PC-9 (cell line): ENCODE measurements at places on chromosomes 6 and 20. TPM values are rescaled to one million over a fixed set of nuclear protein-coding genes. Genes with fewer than 3 reads are reported as not detected.

DNA sequence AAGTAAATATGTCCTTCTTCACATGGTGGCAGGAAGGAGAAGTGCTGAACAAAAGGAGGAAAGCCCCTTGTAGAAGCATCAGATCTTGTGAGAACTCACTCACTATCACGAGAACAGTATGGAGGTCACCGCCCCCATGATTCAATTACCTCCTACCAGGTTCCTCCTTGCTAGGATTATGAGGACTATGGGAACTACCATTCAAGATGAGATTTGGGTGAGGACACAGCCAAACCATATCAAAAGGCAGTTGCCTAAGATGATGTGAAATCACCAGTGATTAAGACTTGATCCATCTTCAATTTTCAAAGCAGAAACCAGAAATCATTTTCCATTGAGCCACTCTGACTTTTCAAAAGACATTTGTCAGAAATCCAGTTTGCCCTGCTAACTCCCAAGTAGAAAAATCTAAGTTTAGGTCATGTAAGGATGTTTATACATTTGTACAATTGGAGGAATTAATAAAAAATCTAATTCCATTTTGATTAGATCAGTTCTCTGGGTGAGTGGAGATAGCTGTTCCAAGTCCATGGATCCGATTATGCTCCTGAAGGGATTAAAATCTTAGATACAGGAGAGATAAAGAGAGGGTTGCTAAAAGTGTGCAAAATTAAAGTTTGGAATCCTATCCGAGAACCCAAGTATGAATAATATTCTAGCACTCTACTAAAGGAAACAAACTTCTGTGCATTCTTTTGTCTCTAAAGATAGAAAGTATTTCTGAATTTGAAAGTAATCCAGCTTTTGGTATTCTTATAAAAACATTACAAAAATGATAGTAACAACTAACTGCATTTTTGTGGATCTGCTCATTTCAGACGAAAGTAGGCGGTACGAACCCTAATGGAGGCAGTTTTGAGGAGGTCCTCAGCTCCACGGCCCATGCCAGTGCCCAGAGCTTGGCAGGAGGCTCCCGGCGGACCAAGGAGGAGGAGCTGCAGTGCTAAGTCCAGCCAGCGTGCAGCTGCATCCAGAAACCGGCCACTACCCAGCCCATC, 39.5 kb downstream of the HDDC2 start:
- no peaks in the 10 kb centered on the region for H3K4me1 ChIP-seq
- H3K27ac ChIP-seq, result no peak overlapping the region
- DNase-seq, result no peak
- no peak overlapping the region for H3K4me3 ChIP-seq
- peaks cover 15% of the 10 kb centered on the region; the same call in 1 of the 2 replicates for H3K36me3 ChIP-seq

DNA sequence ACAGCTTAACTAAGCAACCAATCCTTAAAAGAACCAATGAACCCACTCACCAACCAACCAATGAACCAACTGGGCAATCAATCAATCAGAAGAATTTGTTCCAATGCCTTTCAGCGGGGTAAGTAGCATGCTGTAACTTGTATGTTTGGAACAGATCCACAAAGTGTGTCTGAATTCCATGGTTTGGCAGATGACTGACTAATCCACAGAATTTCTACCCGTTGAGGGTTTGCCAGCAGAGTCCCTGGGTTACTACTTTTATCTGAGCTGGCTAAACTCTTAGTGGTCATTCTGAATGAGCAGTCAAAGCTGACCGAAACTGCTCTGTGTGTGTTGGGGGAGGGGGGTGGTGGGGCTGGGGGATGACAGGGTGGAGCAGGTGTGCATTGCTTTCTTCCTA, 125.0 kb upstream of the JAG1 start:
- H3K27ac ChIP-seq, result no peak overlapping the region
- no peak for DNase-seq
- no peaks in the 10 kb centered on the region for H3K27me3 ChIP-seq
- H3K4me3 ChIP-seq, result no peak overlapping the region
- H3K4me1 ChIP-seq, result no peaks in the 10 kb centered on the region

DNA sequence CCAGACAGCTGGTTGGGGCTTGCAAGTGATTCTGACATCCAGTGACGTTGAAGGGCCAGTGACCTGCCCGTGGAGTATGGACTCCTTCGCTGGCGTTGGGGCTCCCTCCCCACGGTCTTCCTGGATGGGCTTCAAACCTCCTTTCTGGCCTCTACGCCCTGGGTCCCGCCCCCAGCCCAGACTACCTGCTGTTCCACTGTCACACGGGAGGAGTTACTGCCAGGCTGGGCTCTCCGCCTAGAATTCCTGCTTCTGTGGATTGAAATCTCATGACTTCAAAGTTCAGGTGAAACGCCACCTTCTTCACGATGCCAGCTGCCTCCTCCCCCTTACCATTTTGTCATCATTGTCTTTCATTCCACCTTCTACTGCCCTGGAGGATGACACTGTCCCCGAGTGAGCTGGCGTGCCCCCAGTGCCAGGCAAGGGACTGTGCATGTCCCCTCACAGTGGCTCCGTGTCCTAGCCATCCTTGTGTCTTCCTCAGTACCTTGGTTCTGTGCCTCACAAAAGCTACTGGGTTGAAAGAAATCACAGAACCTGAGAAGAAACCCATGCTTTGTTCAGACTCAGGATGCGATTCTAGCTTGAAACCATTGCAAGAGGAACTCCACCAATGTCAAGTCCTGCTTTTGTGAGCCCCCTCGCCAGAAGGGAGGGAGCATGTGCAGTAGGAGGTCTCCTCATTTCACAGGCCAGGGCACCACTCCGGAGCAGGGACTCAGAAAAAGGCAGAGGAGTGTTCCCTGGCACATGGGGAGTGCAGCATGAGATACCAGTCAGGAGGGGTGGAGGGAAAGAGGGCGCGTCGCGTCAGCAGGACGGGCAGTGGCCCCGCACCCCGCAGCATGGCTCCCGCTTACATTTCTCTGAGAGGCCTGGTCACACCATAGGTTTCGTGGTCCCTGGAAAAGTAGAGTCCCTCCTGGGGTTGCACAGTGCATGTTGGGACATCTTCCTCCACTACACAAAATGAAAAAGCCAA, 11.0 kb upstream of the IRF4 start:
- no peak for DNase-seq
- no peaks in the 10 kb centered on the region for H3K4me1 ChIP-seq
- H3K27me3 ChIP-seq, result peaks cover 72% of the 10 kb centered on the region
- H3K27ac ChIP-seq, result no peak overlapping the region
- H3K4me3 ChIP-seq, result no peak overlapping the region

DNA sequence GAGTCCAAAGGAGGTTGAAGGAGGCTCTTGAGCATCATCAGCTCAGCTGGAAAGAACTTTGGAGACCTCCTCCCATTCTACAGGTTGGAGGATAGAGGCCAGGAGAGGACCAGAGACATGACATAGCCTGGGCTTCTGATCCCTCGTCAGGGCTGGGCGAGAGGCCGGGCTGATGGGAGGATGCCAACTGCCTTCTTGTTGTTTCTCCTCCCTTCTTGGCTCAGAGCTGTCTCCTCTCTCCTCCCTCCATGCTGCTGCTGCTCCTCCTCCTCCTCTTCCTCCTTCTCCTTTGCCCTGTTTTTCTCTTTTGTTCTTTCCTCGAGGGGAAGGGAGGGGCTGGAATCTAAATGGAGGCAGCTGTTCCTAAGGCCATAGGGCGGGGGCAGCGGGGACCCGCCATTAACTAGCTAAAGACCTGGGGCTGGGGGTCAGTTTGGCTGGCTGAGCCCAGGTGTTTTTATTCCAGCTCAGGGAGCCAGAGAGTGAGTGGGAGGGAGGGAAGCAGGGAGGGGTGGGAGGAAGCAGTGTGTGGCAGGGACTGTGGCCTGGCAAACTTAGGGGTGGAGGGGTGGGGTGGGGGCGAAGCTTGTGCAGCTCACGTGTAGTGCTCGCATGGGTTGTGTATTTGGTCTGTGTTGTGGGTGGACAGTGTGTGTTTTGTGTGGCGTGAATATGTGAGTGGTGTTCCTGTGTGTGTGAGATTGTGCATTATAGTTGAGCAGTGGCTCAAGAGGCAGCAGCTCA, 84.8 kb downstream of the CD40 start:
- DNase-seq, result no peak
- no peak overlapping the region for H3K4me3 ChIP-seq
- H3K27ac ChIP-seq, result no peak overlapping the region
- H3K4me1 ChIP-seq, result peaks cover 18% of the 10 kb centered on the region; the same call in 1 of the 2 replicates

GRCh38 chr6:105838171-105838570, 248.0 kb upstream of the PRDM1 start:
- no peak overlapping the region for H3K27ac ChIP-seq
- no peaks in the 10 kb centered on the region for H3K27me3 ChIP-seq
- peaks cover 9% of the 10 kb centered on the region for H3K4me1 ChIP-seq
- no peaks in the 10 kb centered on the region for H3K36me3 ChIP-seq
- no peak overlapping the region for H3K4me3 ChIP-seq
- DNase-seq, result no peak

DNA sequence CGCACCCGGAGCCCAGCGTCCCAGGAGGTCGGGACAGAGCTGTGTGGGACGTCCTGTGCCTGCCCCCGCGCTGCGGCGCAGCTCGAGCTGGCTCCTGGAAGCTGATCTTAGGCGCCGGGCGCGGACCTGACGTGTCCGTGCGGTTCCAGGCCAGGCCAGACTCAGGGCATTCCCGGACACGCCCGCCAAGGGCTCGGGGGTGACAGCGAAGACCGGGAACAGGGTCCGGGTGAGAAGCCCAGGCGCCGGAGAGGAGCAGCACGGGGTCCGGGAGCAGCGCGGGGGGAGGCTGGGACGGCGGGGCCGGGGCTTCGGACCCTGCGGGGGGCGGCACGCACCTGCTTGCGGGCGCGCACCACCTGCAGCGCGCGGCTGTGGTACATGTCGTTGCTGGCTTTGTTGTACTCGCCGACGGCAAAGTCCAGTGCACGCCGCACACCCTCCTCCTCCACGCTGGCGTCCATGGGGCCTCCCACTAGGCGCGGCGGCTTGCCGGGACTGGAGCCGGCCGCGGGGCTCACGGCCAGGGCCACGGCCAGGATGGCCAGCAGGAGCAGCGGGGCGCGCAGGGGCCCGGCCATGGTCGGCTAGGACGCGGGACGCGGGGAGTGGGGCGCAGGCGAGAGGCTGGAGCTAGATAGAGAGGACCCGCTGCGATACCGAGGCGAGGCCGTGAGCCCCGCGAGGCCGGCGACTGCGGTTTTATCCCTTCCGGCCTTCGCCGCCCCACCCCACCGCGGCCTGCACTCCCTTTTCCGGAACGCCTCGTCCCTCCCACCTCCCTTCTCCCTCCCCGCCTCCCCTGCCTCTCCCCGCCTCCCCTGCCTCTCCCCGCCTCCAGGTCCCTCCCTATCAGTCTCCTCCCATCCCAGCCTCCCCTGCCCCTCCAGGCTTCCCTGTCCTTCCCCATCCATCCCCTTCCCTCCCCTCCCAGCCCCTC, at the start of gene CST3:
Gene CST3, minus strand, starts transcription at position 674 of the 940 bp plus-strand sequence. Its CDS starts 93 bp downstream, at position 581.
- peaks cover 60% of the 10 kb centered on the region for H3K4me1 ChIP-seq
- DNase-seq, result peak; percentile 62

DNA sequence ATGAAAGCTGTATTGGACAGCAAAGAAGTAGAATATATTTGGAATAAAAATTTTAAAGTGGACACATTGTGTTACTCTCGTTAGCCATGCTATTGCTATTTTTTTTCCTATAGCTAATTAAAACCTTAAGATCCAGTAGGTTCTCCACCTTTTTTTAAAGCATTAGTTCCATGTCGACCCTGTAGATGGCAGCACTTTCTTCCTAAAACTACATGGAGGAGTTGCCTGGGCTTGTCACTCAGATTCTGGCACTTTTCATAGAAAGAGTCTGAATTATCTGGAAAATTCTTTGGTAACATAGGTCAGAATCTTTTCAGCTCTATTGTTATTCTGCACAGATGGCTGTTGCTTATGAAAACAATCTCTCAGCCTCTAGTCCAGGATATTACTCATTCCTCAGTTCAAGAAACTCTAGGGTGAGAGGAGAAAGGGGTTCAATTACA, 42.0 kb upstream of the ESR1 start:
- no peaks in the 10 kb centered on the region for H3K27me3 ChIP-seq
- H3K4me3 ChIP-seq, result no peak overlapping the region
- H3K36me3 ChIP-seq, result no peaks in the 10 kb centered on the region
- H3K27ac ChIP-seq, result no peak overlapping the region
- peak; percentile 79 for DNase-seq

The SOX18 gene
- total RNA-seq, result 0.83 TPM in 1 of 2 replicates, not detected in the other
